ENCODE measurements at places on chromosomes 1 and 21. TPM values are rescaled to one million over a fixed set of nuclear protein-coding genes. Genes with fewer than 3 reads are reported as not detected.

- H3K27me3 ChIP-seq, result no peaks in the 10 kb centered on the region
- DNase-seq, result no peak
- no peak overlapping the region for H3K4me3 ChIP-seq
- no peaks in the 10 kb centered on the region for H3K36me3 ChIP-seq
These were observed 34.7 kb downstream of the LRRC3 start for GRCh38 chr21:44489962-44490361.

- no peaks in the 10 kb centered on the region for H3K36me3 ChIP-seq
- DNase-seq, result no peak
- no peaks in the 10 kb centered on the region for H3K27me3 ChIP-seq
- no peak overlapping the region for H3K4me3 ChIP-seq
These were observed 228.9 kb upstream of the ADGRL4 start for GRCh38 chr1:79235301-79236002.

DNA sequence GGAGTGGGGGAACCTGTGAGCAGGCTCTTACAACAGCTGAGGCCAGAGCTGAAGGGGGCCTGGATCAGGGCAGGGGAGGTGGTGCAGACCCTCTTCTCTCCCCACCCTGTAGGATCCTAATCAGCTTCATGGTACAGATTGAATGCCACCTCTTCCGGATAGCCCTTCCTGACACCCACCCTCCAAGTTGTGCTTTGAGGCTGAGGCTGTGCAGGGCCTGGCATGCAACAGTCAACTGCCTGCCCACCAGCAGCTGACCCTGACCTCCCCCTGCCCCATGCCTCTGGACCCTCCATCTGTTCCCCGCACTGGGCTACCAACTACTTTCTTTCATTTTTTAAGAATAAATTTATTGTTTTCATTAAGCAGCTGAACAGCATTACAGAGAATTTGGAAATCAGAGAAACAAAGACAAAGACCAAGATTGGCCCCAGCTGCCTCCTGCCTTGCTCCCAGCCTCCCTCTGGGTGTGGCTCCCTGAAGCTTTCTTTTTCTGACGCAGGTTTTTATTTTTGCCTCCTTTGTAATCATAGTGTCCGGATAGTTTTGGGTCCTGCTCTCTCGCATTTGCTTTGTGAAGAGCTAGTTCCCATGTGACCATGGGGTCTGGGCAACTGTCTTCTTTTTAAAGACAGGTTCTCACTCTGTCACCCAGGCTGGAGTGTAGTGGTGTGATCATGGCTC, 12.8 kb downstream of the ZNF362 start:
- no peaks in the 10 kb centered on the region for H3K36me3 ChIP-seq
- no peaks in the 10 kb centered on the region for H3K27me3 ChIP-seq
- DNase-seq, result no peak
- peak overlapping the region; percentile 22 for H3K27ac ChIP-seq
- no peaks in the 10 kb centered on the region for H3K4me1 ChIP-seq

SLC2A5 gene
- total RNA-seq, result 2.4 TPM

DNA sequence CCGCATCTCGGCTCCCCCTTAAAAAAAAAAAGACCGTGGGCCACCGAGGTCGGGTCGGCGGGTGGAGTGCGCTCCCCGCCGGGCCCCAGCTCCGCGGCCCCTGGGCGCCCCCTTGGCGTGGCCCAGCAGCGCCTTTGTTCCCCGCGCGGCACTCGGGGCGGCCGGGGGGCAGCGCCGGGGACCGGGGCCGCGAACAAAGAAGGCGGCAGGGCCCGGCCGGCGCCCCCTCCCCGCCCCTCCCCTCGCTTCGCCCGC, 571 bp downstream of the MARCKSL1 start:
- H3K36me3 ChIP-seq, result no peaks in the 10 kb centered on the region
- H3K27me3 ChIP-seq, result no peaks in the 10 kb centered on the region

CD101 gene
- 2.1 TPM for total RNA-seq

VWA1 gene
- 61.2 TPM for total RNA-seq

RPTN gene
- total RNA-seq, result not detected

GRCh38 chr21:37257967-37258877, 8.9 kb downstream of the VPS26C start:
- H3K27ac ChIP-seq, result peak overlapping the region; percentile 74
- H3K4me1 ChIP-seq, result no peaks in the 10 kb centered on the region
- peak; percentile 31 for DNase-seq
- H3K27me3 ChIP-seq, result no peaks in the 10 kb centered on the region
- H3K36me3 ChIP-seq, result no peaks in the 10 kb centered on the region

KRTAP23-1 gene
- total RNA-seq, result not detected

CELA2A gene
- not detected for total RNA-seq

GRCh38 chr21:35724156-35724555, 336.2 kb downstream of the SETD4 start:
- DNase-seq, result no peak
- H3K4me3 ChIP-seq, result no peak overlapping the region
- H3K27ac ChIP-seq, result no peak overlapping the region
- no peaks in the 10 kb centered on the region for H3K27me3 ChIP-seq
